ENCODE measurements at places on chromosomes 5 and 9.

DNA sequence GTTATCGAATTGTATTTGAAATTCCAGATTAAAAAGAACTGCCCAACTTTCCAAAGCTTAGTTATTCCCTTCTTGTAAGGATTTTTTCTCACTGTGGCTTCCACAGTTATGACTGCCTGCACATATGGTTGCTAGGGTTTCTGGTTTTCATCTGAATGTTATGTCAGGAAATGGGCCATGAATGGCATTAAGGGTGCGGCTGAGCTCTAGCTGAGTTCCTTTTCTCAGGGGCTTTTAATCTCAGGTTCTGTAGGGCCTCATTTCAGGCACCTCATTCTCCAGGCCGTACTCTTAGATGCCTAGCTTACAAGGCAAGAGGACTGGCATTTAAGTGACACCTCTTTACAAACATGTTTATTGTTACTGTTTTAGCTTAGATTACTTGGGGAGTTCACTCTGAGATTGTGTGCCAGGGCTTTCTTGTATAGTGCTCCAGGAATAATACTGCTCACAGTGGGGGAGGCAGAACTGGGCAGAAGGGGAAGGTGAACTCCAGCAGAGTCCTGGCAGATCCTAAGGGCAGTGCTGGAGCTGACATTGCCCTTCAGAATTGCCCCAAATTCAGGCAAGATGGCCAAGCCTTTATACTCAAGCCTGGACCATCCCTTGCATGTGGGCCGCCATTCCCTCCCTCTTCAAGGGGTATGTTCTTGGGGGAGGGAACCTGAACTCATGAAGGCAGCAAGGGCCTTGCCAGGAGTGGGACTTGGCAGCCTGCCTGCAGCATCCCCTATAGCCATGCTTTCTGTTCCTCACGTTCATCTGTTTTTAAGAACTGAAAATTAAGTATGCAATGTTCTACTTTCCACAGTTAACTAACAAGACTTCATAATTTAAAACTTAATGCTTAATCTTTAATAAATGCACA is 111.5 kb downstream of the KDM4C start:
- no peak for DNase-seq

- DNase-seq, result no peak
Observed at GRCh38 chr9:69861011-69861410, 40.4 kb downstream of the CFAP95 start.

DNA sequence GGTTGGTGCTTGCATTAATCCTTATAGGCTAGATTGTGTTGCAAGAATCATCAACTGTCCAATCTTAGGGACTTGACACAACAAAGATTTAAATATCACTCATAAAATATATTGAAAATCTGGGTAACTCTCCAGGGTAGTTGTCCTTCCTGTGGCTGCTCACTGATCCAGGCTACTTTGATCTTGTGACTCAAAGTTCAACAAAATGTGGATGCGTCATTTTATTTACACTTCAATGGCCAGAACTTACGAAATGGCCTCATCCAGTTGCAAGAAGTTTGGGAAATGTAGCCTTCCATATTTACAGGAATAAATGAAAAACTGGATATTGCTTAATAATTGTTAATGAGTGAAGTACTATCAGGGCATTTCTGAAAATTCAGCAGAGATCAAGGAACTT is 235.5 kb upstream of the ACTBL2 start:
- no peak for DNase-seq

DNA sequence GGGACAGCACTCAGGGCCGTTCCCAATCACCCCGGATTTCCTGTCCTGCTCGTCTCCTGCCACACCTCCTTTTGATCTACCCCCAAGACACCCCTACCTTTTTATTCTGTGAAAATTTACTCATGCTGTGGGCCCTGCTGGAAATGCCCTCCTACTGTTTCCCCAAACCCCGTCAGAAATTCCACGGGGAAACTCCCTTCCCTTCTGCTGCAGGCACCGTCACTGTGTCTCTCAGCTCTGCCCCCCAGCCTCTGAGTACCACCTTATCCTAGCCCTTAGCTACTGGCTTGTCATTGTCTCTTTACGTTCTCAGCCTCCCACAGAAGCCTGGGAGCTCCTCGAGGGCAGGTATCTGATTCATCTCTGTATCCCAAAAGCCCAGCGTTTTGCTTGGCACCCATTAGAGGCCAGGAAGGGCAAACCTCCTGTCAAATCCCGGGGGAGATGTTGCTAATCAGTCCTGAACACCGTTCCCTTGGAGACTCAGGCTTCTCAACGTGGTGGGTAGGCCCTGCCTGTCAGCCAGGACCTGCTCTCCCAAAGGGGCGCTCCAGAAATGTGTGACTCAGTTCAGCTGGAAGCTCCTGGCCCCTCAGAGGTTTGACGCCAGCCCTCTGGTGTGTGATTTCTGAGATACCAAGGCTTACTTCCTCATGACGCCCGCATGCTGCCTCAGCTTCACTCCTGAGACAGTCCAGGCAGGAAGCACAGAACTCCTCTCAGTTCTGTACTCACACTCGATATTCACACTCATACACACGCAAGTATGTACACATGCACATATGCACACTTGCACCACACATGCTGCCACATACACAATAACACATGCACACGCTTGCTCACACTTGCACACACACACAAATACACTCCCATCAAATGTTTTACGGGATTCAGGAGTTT is 50.7 kb upstream of the GRHPR start:
- DNase-seq, result peak; percentile 24

DNA sequence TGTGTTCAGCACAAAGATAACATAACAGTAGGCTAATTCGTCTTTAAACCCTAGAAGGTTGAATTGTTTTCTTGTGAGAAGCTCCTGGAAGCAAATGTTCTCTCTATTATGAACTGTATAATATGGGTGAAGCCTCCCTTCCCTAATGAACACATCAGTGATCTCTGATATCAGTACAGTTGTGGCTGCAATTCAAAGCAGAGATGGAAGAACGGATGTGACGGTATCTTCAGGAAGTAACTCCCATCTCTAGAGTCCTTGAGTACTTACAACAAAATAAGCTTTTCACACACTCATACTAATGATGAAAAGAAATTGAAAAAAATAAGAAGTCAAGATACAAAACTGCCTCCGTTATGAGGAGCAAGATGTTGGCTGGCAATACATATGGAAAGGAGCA is 4.5 kb downstream of the HCN1 start:
- DNase-seq, result no peak

- no peak for DNase-seq
Observed at GRCh38 chr9:128316421-128316820, 5.8 kb downstream of the TRUB2 start.

- no peak for DNase-seq
Observed at GRCh38 chr9:119792242-119792641, 423.0 kb upstream of the BRINP1 start.

DNA sequence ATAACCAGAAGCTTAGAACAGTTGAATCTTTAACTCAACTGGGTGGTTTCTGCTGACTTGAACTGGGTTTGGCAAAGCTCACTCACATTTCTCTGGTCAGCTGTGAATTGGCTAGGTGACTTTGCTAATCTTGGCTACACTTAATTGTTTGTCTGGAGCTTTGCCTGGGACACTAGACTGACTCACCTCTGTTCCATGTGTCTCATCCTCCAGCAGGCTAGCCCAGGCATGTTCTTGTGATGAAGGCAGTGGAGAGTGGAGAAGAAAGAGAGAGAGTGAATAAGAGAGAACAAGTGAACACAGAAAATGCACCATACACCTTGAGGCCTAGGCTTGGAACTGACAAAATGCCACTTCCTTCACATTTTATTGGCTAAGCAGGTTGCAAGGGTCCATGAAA is 32.6 kb downstream of the SPATA31D1 start:
- no peak for DNase-seq

- DNase-seq, result no peak
Observed at GRCh38 chr5:33867241-33867640, 24.5 kb downstream of the ADAMTS12 start.

GRCh38 chr5:7250611-7251010 is 145.3 kb upstream of the ADCY2 start:
- no peak for DNase-seq

DNA sequence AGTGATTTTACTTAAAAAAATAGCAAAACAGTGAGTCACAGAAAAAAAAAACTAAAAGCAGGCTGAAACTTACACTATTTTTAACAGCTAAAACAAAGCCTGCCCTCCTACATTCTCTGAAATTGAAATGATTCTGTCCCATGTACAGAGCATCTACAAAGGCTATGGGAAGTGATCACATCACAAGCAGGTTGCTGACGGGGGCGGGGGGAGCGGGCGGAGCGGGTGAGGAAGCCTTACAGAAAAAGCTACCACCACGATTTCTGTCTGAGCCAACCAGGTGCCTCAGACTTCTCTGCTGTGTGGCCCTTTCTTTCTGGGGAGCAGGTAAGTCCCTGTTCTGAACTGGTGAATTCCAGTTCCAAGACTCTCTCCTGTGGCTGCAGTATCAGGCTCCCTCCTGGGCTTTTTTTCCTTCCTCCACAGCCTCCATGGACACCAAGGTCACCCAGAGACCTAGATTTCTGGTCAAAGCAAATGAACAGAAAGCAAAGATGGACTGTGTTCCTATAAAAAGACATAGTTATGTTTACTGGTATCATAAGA is 104.9 kb downstream of the ANKRD18B start:
- DNase-seq, result no peak

GRCh38 chr9:120920806-120921178 is 5.8 kb downstream of the TRAF1 start:
- DNase-seq, result peak; percentile 56

- no peak for DNase-seq
Observed at GRCh38 chr9:82532504-82533180, 530.3 kb downstream of the RASEF start.

DNA sequence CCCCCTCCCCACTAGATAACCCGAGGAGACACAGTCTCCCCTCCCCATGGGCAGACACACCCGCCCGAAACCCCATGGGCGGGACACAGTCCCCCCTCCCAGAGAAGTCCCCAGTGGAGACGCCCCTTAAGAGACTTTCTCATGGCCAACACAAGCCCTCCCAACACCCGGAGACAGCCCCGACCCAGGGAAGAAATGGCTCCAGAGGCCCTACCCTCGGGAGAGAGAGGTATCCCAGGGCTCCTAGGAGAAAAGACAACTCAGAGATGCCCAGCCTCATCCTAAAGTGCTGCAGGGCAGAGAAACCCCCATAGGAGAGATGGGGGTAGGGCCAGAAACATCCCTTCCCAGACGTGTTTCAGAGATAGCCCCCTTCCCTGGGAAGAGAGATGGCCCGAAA is 27.4 kb downstream of the PCDH1 start:
- no peak for DNase-seq

GRCh38 chr5:112923148-112923917 is 1.3 kb upstream of the REEP5 start:
- DNase-seq, result peak; percentile 49

DNA sequence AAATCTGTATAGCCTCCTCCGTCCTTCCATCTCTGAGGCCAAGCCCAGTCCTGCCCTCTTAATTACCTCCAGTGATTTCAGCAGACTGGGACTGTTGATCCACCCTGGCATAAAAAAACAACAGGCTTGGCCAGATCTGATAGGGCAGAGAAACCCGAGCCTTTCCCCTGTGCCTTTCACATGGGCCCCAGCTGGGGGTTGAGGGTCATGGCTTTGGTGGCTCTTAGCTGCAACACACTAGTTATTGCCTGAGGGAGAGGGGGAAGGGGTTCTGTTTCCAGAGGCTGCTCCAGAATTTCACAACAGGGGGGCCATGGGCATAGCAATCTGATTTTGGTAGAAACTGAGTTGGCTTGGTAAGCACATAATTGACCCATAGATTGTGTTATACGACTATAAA is 21.2 kb upstream of the PANK3 start:
- no peak for DNase-seq

DNA sequence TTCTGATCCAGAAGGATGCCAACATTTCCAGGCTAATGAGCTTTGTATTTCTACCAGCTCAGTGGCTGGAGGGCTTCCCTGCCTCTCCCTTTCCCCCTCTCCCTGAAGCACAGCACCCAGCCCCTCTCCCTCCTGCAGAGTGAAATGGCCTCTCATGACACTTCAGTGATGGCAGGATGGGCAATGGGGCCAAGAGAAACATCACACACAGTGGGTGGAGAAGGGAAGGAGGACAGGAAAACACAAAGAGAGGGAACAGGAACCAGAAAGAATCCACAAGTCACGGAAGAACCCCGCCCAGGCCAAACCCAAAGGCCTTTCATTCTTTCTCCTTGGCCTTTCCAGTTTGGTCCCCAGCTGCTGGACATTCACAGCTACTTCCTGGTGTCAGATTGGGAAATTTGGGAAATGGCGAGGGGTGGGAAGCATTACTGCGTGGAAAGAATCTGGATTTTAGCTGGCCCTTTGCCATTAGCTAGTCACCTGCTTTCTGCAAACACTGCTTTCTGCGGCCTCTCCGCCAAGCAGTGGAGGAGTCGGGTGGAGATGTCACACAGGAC is 82.6 kb downstream of the GLDC start:
- DNase-seq, result no peak

DNA sequence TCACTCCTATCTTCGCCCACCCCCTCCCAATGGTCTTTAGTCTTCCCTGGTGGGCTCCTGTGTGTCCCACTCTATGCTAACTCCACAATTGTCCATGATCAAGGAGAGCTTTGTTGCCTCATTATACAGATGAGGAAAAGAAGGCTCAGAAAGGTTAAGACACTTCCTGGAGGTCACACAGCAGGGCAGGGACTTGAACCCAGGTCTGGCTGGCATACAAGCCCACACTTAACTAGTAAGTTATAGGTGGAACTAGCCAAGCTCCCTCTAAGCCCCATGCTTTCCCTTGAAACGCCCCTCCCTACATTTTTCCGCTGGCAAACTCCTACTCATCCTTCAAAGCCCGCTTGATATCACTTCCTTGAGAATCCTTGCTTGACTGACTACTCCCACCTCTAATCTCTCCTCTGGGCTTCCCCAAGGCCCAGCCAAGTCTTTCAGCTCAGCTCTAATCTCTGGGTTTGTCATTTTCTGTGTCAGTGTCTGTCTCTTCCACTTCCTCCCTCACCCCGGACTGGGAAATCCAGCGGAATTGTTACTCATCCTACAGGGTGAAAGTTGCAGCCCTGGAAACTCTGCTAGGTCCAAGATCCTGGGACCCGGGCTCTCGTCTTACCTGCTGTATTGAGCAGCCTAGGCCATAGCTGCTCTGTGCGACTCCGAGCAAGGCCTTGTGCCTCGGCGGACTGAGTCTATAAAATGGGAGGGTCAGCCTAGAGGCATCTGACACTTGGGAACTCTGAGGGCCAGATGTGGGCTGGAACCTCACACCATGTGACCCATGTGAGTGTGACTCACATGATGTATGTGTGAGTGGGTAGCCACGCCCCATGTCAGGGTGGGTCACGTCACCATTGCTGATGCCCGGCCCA is 144.5 kb downstream of the GAPVD1 start:
- peak; percentile 20 for DNase-seq

GRCh38 chr5:120083851-120084542 is 380.1 kb upstream of the PRR16 start:
- no peak for DNase-seq
